HS-27A (cell line): ENCODE measurements at places on chromosomes 7 and 10.

GRCh38 chr7:46810986-46811385, 770.9 kb downstream of the TNS3 start:
- DNase-seq = no peak

DNA sequence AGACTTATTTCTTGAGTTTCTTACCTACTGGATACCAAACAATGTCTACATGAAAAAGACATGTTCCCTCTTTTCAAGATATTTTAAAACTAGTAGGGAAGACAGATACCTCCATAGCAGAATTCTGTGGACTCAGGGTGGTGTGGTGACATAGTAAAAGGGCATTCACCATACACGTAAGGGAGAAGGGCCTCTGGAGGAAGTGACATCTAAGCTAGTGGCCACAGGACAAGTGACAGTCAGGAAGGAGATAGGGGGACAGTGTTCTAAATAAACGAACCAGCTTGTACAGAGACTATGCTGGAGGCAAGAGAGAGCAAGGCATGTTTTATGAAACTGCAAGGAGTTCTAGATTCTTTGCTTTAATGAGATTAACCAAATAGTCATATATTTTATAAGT, 321.7 kb upstream of the LRGUK start:
- no peak for DNase-seq

DNA sequence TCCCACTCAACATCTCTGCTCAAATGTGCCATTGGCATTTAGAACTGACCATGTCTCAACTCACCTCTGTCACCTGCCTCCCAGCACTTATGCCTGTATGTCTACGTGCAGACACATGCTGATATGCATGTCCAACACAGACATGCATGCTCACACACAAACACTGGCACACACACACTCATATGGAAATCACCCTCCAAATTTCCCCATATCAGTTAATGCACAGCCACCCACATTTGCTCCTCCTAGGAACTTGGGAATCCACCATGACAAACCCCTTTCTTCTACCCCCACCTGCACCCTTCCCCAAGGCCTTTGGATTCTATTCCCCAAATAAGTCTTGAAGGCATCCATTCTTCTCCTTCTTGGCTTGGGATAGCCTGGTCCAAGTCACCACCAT, 4.4 kb downstream of the FAM170B start:
- no peak for DNase-seq

GRCh38 chr10:69640196-69640980, 10.3 kb downstream of the FAM241B start:
- DNase-seq = no peak

DNA sequence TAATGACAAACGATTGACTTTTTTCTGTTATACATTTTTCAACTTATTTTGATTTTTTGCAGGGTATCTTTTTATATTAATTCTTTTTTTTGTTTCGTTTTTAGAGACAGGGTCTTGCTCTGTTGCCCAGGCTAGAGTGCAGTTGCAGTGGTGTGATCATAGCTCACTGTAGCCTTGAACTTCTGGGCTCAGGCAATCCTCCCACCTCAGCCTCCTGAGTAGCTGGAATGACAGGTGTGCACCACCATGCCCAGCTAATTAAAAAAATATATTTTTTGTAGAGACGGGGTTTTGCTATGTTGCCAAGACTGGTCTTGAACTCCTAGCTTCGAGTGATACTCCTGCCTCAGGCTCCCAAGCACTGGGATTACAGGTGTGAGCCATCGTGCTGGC, 601.3 kb downstream of the PARD3 start:
- DNase-seq = no peak

- DNase-seq = no peak
These were observed 716 bp downstream of the SMARCD3 start for GRCh38 chr7:151247611-151248345.

GRCh38 chr10:120799849-120800248, 51.3 kb upstream of the WDR11 start:
- DNase-seq = no peak

DNA sequence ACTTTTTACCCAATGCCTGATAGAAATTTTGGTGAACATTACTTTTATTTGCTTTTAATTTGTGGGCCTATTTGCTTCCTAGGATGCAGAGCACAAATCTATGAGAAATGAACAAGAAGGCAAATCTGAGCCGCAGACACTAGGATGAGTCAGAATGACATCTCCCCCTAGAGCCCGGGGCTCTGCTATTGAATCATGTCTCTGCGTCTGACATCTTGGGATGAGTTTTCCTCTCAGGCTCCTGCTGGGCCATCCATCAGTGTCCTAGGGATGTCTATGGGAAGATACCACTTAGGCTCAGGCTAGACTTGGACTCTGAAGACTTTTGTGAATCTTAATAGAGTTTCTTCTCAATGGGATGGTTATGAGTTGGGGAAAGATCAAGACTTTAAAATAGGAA, 157.3 kb upstream of the MTPN start:
- no peak for DNase-seq

GRCh38 chr7:17195576-17195975, 102.9 kb upstream of the AHR start:
- no peak for DNase-seq

GRCh38 chr7:77811516-77812289, 13.1 kb downstream of the PHTF2 start:
- no peak for DNase-seq

DNA sequence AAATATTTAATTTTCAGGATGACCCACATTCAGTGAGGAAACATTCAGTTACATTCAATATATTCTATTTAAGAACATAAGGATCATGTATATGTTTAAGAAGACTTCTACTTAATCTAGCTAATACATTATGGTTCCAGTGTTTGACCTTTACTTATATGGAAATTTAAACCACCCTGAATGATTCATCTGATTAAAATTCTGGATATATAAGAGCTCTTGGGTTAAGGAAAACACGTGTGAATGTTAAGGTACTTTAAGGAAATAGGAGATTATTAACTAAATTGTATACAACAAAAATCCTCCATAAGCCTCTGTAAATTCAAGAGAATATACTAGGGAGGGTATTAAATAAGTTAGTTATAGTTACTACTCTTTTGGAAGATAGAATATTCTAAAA, 40.9 kb downstream of the HDAC9 start:
- no peak for DNase-seq

- no peak for DNase-seq
These were observed 76.0 kb downstream of the TMEM270 start for GRCh38 chr7:73936967-73937366.

DNA sequence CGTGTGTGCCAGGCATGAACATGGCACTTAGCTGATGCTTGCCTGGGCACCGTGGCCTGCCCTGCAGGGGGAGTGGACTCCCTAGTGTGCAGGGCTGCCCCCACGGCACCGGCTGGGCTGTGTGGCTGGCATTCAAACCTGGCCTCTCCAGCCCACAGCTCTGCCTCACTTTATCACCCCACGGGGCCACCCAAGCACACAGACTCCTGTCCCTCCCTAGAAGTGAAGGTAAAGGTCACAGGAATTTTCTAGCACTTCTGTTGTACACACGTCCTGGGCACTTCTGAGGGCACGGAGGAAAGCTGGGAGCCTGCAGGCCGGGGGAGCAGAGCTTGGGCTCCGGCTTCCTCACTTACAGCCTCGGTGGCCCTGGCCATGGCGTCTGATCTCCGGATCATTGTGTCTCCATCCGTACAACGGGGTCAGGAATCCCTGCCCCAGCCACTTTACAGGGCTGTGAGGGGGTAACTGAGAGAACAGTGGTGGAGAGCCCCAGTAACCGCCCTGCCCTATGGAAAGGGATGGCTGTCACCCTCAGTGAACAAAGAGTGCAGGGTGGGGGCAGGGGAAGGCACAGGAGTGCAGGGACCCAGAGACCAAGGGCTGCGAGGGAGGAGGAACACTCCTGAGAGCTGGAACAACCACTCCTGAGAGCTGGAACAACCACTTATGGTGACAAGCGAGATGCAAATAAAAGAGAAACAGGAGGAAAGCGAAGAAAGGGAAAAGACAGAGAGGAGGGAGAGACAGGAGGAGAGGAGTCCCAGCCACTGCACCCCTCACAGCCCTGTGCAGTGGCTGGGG, 3.9 kb upstream of the PYROXD2 start:
- DNase-seq = no peak

GRCh38 chr10:101367569-101368453, 13.8 kb downstream of the BTRC start:
- DNase-seq = peak; percentile 27

GRCh38 chr10:21057989-21058388, 160.9 kb upstream of the NEBL start:
- no peak for DNase-seq

DNA sequence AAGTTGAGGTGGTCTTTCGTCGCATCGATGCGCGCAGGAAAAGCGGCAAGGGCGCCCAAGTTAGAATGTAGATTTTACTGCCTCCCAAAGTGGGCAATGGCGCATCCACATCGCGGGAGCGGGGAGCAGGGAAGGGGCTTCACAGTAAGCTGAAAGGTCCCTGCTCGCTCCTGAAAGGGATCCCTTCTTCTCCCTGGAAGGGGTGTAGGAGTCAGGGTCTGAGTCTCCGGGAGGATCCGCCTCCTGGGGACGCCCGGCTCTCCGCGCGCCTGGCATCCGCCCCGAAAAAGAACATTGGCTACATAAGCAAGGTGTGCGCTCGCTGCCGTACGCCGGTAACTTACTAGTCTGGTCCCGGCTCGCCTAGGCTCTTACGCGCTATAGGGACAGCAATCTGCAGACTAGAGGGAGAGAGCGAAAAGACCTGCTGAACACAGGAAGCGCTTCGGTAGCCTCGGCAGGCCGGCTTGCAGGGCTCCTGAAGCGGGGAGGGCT, 804 bp downstream of the UNC5B start:
- no peak for DNase-seq

DNA sequence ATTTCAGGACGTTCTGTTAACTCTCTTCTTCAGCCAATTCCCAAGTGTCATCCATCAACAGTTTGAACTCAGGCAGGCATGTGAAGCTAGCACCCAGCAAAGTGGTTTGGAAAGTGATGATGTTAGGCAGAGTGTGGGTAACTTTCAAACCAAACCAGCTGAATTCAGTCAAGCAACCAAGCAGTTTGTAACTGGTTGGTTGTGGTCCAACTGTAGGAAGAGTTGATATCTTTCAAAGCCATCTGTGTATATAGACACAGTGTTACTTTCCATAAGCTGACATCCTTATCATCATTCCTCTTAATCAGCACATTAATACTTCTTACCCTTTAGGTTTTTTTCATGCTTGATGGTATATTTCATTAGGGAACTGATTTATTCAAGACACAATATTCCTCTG, 72.2 kb upstream of the NUPR2 start:
- no peak for DNase-seq

DNA sequence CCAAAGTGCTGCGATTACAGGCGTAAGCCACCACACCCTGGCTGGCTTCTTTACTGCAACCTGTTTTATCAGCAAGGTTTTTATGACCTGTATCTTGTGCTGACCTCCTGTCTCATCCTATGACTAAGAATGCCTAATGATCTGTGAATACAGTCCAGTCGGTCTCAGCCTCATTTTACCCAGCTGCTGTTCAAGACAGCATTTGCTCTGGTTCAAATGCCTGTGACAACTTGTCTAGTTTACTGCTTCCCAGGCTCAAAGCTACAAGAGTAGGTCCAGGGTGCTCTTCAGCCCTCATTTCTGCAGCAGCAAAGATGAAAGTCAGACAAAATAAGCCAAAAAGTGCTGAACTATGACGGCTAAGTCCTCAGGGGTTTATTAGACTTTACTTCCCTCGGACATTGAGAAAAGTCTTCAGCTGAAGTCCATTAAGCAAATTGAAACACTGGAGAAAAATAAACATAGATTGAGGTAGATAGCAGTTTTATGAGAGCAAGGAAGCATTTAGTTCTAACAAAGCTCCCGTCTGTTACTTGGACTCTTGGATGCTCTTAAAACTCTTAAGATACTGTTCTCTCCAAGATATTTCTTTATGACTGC, 12.5 kb upstream of the LYZL1 start:
- DNase-seq = no peak

DNA sequence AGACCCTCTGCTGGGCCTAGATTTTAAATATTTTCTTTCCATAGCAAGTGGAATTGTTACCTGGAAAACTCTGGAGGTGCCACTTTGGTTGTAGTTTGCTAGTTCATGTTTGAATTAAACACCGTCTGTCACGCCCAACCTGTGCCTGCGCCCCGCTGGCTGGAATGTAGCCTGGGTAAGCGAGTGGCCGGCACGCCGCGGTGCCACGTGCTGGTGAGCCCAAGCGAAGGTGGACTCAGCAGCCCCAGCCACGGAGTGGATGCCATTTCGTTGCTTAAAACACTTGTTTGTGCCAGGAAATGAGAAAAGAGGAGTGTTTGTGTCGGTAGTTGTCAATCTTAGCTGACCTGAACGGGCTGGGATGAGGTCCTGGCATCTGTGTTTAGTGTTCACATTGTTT, 2.7 kb downstream of the GET4 start:
- DNase-seq = no peak

- DNase-seq = no peak
These were observed 21.6 kb upstream of the FAM20C start for GRCh38 chr7:170551-171363.

- DNase-seq = no peak
These were observed 7.0 kb upstream of the GARIN1A start for GRCh38 chr7:128665057-128665456.

DNA sequence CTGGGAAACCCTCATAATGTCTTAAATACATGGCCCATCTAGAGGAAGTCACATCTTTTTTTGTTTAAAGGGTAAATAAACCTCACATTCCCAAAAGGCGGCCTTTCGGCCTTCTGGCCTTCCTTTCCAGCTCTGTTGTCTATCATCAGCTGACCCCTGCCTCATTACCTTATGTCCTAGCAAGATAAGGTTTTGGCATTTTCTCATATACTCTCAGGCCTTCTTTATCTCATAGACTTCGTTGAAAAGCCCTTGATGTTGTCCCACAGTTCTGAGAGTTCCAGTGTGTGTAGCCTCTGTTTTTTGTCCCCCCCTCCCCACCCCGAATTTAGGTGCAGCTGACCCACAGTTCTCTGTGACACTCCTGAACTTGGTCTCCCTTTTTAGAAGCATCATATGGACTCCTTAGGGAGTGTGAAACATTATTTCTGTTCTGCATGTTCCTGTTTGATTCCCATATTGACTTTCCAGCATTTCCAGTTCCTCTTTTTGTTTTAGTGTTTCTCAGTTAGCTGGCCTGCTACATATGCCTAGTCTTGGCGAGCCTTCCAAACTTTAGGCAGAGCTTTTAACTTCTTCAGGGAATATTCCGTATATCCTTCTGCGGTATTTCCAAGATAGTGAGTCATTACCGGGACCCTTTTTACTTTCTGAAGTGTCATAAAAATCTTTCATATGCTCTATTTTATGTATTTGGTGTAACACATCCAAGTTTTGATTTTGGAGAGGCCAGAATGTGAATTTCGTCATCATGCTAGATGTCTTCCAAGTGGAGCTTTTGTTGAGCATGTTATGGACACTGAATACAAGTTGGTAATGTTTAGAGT, 138.5 kb downstream of the LRRC4 start:
- DNase-seq = no peak

DNA sequence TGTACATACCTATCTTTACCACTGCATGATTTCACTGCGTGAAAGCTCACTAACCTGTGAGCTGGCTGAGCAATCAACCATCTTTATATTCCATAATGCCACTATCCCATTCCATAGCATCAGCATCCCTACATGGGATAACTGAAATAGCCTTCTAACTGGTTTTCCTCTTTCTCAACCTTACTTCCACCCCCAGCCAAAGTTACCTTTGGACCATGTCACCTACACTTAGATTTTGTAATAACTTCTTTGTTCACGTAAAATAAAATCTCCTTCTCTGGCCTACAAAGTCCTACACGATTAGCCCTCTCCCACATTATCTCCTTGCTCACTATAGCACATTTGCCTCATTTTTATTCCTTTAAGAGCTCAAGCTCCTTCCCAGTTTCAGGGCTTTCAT, 2.5 kb downstream of the PSMA2 start:
- no peak for DNase-seq
